ENCODE measurements at places on chromosomes 11 and 22.

- no peak for DNase-seq
These were observed 40.6 kb downstream of the SCUBE1 start for GRCh38 chr22:43302531-43303041.

- no peak for DNase-seq
These were observed 46.8 kb downstream of the TRIM44 start for GRCh38 chr11:35709376-35709775.

GRCh38 chr11:11244470-11245080 lies 108.5 kb downstream of the CSNK2A3 start:
- no peak for DNase-seq

GRCh38 chr11:67632175-67632981 lies 2.6 kb upstream of the NUDT8 start:
- no peak for DNase-seq

DNA sequence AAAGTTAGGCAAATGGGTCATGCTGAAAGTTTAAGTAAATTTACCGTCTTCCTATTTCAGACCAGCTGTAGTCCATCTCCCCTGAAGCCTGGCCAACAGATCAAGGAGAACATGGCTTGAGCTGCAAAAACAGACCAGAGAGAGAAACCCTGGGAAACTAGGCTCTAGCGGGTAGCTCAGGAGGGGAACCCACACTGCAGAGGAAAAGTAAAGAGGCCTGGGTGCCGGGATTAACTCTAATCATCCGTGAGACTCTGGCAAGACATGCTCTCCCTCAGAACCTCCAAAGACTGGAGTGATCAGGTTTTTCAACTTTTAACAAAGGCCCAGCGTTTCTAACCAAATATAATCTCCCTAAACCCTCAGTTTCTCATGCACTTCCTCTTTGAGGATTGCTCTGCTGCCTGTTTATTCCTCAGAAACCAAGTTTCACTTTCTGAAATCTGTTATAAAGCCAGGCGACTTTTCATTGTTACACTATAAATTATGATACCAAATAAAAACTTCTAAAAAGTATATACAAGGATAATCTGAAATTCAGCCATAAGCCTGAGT lies 67.5 kb downstream of the GAB2 start:
- no peak for DNase-seq

DNA sequence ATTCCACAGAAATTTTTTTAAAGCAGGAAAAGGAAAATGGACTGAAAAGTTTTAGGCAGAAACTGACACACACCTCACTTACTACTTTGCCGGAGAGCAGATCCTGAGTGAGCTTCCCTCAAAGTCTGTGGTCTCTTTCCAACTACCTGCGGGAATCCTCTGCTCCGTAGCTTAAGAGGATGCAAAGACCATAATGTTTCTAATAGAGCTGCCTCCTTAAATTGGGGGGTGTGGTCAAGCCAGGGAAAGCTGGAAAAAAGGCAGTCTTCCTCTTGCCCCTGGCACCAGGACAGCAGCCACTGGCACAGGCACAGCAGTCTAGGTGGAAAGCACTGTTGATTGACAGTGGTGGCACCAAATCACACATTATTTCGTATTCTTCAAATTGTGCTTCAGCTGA lies at the start of gene ETS1:
Gene ETS1 (minus strand): TSS at position 144 of the 400 bp plus-strand sequence. CDS start 14,428 bp downstream, outside the sequence.
- no peak for DNase-seq

DNA sequence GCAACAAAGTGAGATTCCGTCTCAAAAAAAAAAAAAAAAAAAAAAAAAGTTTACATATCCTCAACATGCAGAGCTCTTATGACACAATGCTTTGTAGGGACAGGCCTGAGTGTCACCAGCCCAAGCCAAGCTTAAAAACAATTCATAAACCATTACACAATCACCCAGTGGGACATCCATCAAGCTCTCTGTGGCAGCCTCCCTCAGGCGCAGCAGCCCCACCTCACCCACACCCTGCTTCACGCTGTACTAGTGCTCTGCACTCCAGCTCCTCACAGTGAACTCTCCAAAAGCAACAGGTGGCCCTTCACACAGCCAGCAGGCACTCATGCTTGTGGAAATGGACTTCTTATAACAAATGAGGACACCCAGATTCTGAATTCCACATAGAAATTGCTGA lies 3.5 kb upstream of the FOXRED2 start:
- no peak for DNase-seq

DNA sequence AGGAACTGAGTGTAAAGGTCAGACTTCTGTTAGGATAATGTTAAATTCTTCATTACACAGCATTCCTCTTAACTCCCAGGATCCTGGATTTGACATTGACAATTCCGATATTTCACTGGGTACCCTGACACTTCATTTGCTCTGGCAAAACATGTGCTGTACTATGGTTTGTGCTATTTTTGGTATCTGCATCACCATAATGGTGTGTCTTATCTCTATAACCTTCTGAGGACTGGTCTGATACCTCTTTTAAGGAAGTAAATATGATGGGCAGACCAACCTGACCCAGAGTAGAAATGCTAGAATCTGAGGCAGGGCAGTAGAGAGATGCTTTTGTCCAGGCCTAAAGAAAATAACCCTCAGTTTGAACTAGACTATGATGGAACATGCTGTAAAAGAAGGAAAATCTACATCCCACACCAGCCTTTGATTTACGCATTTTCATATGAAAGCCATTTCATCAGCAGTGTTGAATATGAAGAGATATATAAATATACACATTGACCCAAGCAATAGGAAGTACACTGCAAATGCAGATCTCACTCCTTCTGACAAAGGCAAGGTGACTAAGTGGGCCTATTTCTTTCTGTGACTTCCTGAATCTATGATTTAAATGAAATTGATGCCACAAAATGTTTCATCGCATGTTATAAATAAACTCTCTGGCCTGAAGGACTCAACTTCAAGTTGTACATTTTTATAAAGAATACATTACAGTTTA lies 966.7 kb downstream of the DLG2 start:
- no peak for DNase-seq

DNA sequence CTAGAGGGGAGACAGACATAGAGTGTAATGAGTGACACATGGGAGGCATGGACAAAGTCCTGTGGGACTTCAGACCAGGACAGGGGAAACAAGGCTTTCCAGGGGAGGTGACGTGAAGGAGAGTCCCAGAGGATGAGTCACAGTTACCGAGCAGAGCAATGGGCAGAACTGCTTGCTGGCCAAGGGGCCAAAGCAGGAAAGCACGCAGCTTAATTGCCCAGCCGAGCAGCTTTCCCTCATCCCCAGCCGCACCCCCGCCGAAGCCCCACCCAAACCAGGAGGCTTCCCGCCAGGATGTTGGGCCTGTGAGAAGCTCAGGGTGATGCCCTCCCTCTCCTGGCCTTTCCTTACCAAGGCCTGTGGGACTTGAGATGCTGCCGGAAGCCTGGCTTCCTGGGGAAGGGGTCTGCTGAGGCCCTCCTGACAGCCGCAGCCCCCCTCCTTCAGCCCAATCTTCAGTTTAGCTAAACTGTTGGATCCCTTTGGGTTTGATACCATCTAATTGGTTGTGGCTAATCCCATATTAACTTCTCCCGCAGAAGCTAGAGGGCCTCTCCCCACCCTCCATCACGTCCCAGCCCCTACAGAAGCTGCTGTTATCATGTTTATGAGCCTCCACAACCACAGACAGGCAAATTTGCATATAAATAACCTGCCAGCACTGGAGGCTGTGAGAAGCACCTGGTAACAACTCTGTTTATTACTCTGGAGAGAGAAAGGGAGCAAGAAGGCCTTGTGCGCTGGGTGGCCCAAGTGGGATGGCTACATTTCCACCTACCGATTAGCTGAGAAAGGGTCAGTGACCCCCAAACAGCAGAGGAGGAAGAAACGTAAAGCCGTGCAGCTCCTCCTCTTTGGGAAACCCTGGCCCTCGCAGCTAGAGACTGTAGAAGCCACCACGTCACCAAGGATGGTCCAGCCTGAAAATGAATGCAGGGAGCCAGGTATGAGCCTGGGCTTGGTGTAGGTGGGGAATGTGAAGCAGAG lies 80.0 kb downstream of the TRIM29 start:
- DNase-seq = no peak

GRCh38 chr11:66336234-66337102 lies at the start of gene RIN1:
RIN1 (minus strand) TSS chr11:66336434; CDS start chr11:66336402, 32 bp downstream.
- no peak for DNase-seq

- DNase-seq = no peak
These were observed 108.7 kb upstream of the AKIP1 start for GRCh38 chr11:8802251-8802650.

DNA sequence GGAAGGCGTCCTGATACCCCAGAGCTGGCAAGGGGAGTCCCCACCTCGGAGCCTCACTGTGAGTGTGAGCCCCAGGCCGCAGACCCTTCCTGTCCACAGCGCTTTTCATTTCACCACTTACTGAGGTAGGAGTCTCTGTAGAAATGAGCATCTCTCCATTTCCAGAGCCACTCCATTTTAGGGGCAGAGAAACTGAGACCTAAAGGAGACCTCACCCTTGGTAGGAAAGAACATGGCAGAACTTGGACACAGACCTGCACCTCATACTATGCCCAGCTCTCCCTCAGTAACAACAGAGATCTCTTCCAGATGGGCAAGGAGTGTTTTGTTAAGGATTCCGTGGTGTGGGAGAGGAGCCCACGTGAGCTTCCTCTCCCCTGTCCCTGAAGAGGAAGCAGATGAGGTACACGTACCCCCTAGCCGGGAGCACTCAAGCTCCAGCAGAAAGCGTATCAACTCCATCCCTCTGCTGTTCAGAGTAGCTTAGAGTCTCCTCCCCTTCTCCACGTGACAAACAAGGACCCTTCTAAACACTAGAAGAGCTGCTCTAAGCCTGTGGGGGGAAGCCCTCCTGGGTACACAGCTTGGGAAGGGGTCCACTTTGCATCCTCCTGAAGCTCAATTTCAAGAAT lies 532 bp upstream of the VSIG2 start:
- no peak for DNase-seq
